Neural progenitor cell (in vitro differentiated cells): ENCODE measurements at places on chromosomes 7 and 10.

- DNase-seq: peak; percentile 83
These were observed 22.7 kb downstream of the AP5Z1 start for GRCh38 chr7:4797858-4798705.

DNA sequence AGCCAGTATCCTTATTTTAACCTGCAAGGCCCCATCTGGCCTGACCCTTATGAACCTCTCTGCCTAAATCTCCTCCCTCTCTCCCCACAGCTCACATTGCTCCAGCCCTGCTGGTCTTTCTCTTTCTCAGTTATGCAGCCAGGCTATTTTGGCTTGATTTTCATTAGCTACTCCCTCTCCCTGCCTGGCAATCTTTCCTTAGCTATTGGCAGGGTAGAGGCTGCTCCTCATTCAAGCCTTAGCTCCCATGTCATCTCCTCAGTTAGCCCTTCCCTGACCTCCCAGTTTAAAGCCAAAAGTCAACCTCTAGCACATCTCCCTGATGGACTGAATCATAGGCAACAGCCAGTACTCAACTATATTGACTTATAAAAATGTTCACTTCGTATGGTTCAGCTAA, 214.4 kb upstream of the CELF2 start:
- DNase-seq: no peak

DNA sequence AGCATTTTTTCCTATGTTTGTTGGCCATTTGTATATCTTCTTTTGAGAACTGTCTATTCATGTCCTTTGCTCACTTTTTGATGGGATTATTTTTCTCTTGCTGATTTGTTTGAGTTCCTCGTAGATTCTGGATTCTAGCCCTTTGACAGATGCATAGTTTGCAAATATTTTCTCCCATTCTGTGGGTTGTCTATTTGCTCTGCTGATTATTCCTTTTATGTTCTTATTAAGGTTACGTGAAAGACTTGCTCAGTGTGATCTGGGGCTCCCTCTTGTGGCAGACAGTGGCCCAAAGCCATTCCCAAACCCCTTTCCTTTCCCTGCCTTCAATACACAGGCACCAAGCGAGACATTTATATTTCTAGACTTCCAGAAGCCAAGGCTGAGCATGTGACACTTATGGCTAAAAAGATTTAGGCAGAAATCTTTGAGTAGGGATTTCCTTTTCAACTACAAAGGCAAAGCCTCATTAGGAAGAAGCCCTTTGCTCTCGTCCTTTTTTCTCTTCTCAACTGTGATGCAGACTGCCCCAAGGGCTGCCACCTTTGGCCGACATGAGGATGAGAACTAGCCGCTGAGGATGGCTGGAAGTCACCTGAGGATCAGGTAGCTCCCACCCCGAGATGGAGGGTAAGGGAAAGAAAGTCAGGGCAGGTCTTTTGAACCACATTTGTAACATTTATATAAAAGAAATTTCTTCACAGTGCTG, 23.6 kb downstream of the ST8SIA6 start:
- peak; percentile 70 for DNase-seq

- DNase-seq: no peak
These were observed 323.7 kb downstream of the CDK14 start for GRCh38 chr7:90919816-90920215.

GRCh38 chr7:14988941-14989340, 86.4 kb upstream of the DGKB start:
- DNase-seq: no peak
